CD4-positive, alpha-beta T cell treated with Interleukin-12 subunit alpha and Interleukin-12 subunit beta, for 1 hour (primary cell): ENCODE measurements at places on chromosomes 6 and 20.

DNA sequence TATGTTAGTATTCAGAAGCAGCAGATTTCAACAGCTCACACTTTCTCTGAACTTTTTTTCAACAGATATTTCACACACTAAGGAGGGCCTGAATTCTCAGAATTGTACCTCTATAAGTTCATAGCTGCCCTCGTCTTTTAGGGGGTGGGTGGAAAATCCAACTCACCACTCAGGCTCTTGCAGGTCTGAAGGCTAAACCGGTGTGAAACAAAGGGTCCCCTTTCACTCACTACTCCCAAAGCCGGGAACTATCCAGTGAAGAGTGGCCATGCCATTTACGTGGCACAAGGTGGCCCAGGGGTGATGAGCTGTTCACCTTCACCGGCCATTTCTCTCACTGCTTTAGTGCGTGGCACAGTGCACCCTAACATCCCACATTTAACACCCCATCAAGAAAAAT, 24.2 kb downstream of the TBC1D7 start:
- DNase-seq: no peak

DNA sequence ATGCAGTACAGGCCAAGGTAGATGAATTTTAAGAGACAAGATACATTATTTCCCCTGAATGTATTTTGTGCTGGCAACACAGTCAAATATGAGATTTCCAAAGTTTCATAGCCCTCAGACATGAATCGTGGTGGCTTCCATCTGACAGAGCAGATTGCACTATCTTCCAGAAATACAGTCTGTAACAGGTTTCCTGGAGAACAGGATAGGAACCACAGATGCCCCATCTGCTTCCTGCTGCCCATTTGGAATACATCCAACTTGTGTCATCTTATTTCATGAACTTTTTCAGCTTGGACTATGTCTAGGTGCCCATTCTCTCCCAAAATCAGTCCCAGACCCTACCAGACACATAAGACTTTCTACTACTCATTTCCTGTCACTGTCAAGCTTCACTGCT, 426.0 kb downstream of the KIF16B start:
- no peak for DNase-seq

DNA sequence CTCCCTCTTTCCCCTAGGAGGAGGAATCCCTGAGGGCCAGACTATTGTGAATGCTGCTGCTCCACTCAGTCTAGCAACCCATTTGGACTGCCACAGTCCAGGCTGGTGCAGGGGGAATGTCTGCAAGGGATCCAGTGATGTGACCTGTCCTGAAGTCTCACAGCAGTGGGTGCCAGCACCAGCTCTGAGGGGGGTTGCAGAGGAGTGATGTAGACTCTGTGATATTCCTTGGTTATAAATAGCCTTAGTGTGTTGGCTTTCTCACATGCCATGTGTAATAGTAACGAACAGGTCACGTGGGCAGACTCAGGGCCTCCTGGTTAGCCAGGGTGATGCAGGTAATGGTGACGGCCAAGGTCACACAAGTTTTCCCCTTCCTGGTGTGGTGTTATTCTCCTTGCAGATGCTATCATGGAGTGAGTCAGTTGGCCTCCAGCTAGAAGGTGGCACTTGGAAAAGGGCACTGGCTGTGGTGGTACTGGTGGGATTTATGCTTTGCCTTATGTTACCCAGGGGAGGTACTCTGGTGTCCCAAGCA, 404.4 kb downstream of the UTRN start:
- no peak for DNase-seq

GRCh38 chr6:36822506-36823269, 16.6 kb downstream of the CPNE5 start:
- DNase-seq: no peak

GRCh38 chr6:38567436-38567835, 72.3 kb downstream of the BTBD9 start:
- DNase-seq: no peak

DNA sequence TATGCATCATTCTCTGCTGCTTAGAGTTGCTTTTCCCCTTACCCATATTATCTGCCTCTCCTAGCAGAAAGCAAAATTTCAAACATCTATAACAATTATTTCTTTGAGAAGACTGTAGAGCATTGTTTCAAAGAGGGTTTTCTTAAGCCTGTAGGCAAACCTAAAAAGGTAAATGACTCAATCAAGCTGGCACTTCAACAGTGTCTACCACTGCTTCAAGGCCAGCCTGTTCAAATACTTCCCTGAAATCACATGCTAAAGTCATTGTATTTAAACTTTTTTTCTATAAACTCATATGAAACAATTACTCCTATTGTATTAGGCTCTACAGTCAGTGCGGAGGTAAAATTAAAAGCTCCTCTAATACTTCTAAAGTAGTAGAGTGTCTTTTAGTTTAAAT, 87.1 kb downstream of the OGFRL1 start:
- DNase-seq: no peak

DNA sequence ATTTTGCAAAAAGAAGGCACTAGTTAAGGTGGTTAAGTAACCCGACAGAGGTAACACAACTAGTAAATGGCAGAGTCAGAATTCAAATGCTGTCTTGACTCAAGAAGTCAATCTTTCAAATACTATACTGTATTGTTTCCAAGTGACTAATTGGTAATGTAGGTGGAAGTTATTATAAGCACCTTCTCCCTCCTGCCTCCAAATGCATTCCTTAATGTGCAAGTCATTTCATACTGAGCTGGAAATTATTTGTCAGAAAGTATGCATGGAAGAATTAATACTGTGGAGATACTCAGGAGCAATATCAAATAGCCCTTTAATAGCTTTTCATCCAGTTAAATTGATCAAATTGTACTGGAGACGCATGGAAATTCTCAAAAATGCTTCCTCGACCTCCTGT, 579.1 kb downstream of the DOK5 start:
- DNase-seq: no peak

DNA sequence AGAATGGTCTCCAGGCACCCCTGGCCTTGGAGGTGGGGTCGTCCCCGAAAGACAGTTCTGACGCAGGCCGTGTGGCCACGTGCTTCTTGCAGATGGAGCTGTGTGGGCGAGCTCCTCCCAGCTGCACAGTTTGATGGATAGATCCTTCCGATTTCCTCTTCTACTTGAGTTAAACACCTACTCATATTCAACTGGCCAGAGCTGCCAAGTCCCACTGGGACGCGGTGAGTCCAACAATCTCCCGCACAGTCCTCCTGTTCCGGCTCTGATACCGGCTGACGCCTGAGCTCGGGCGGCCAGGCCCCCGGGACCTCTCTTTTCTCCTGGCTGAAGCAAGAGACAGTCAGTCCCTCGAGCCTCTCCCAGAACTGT, 57.9 kb upstream of the DACT2 start:
- no peak for DNase-seq
